Hematopoietic multipotent progenitor cell treated with erythropoietin and hydrocortisone succinate and interleukin-3 and kit ligand, for 8 days (in vitro differentiated cells): ENCODE measurements at places on chromosomes 5 and 9.

DNA sequence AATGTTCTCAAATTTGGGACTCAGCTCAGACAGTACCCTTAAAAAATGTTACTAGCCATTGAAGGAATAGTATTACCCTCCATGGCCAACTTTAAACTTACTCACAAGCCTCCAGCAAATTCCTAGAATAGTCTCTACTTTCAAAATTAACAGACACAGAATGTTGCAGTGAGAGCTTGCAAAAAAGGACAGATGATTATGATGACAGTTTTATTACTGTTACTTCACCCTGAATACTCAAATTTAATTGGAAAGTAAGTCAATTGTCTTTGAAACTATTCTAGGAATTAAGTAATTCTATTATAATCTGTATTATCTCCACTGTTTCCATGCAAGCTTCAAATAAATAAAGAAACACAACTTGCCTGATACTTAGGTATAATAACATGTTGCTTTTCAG, 288.3 kb downstream of the SLF1 start:
- DNase-seq, result no peak

- no peak for DNase-seq
These were observed 49.9 kb downstream of the FGF18 start for GRCh38 chr5:171469326-171469725.

DNA sequence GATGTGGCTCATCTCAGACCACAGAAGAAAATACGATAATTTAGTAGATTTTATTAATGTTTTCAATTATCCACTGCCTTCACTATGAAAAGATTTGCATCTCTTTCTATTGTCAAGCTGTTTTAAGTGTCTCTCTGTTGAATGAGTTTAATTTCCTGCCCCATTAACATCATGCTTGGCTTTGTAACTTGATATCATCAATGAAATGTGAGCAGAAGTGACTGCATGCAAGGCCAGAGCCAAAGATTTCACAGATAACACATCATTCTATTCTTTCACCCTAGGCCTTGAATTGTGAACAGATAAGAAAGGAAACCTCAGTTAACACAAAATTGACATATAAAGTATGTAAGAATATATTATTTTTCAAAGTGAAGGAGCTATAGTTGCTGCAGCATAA, 986.4 kb upstream of the CDH18 start:
- no peak for DNase-seq

- no peak for DNase-seq
These were observed 98.5 kb downstream of the CACNA1B start for GRCh38 chr9:137975936-137976565.

GRCh38 chr5:88029011-88029410, 239.6 kb downstream of the TMEM161B start:
- no peak for DNase-seq

GRCh38 chr5:66415208-66415607, 181.0 kb upstream of the MAST4 start:
- DNase-seq, result peak; percentile 7

DNA sequence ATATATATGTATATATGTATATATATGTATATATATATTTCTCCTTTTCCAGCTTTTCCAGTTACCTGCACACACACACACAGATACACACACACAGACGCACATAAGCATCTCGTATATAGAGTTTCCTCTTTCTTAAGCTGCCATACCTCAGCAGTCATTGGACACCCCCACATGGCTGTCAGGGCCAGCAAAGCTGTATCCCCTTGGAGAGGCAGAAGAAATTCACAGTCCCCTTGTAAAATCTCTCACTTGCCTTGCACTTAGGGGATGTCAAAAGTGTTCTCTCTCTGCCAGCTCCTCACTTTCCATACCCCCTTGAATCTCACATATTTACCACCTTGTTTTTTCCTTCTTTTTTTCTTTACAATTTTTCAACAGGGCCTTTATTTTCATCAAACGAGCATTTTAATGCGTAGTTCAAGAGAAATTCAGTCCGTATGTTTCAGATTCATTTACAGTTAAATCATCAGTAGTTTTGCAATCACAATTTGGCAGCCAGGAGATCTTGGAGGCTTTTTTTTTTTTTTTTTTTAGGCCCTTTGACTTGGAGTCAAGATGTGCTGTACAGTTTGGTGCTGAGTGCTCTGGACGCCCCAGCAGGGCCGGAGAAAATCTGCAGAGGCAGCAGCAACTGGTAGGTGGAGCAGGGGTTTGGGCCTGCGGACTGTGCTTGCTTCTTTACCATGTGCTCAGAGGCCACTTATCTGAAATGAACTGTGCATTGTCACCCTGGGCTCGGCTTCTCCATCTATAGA, 244.9 kb upstream of the KLF4 start:
- DNase-seq, result no peak

- no peak for DNase-seq
These were observed 11.0 kb downstream of the IGFBPL1 start for GRCh38 chr9:38413283-38413682.

GRCh38 chr9:8899511-8899910, 1099.9 kb upstream of the DMAC1 start:
- DNase-seq, result no peak

GRCh38 chr5:123425431-123425830, 2.2 kb upstream of the CEP120 start:
- DNase-seq, result no peak

DNA sequence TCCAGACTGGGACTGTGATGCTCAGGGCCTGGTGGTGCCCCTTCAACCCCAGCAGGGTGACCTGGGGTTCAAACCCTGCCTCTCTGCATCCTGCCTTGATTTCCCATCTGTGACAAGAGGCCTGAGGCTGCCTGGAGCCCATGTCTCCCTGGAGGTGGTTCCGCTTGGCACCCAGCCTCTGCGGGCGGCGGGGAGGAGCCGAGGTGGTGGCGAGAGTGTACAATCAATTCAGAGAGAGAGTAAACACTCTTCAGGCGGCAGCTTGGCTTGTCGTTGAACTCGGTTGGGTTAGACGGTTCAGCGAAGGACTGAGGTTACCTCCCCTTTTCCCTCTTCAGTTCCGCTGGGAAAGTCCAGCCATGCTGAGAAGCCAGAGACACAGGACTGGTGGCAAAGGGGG, 39.3 kb downstream of the NTNG2 start:
- no peak for DNase-seq

DNA sequence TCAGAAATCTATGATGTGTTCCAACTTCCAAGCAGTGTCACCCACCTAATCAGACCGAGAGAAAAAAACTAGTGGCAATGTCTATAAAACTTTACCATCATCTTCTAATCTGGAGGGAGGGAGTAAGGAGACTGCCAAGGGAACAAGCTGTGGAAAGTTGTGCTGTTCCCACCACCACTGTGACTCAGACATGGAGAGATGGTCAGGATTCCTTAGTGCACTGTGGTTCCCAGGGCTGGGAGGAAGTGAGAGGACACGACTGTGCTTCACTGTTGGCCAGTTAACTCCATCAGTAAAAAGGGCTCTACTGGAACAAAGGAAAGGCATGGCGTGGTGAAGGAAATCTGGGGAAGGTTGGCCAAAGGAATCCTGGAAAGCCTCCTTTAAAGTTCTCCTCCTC, 18.8 kb downstream of the TICAM2 start:
- DNase-seq, result no peak

- DNase-seq, result no peak
These were observed 145.0 kb upstream of the TNC start for GRCh38 chr9:115262952-115263351.

- DNase-seq, result no peak
These were observed 85.1 kb downstream of the MED27 start for GRCh38 chr9:131994364-131995125.

GRCh38 chr9:1100945-1101344, 50.8 kb downstream of the DMRT2 start:
- DNase-seq, result no peak

DNA sequence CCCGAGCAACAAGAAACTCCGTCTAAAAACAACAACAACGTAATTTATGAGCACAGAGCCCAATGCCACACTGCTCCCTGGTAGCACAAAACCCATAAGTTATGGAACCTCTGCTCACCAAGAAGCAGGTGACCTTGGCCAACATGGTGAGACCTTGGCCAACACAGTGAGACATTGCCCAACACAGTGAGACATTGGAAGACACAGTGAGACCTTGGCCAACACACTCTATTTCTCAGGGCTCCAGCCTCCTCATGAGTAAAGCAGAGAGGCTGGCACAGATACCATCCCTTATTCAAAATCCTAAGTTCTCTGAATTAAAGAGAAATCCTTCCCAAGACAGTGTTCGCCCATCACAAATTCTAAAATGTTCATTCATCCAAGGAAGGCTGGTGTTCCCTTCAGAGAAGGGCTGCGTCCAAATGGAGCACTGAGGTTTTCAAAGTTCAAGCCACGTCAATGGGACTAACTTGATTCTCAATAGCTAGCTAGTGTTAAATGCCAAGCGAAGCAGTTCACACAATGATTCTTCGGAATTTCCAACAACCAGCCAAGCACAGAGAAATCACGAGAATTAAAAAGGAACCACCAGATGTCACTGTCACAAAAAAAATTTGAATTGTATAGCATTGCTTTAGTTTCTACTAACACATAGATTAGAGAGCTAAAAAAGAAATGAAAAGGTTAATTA, 29.5 kb downstream of the TTC39B start:
- peak; percentile 60 for DNase-seq

- DNase-seq, result peak; percentile 84
These were observed 204.3 kb downstream of the PIK3R1 start for GRCh38 chr5:68419637-68420452.

DNA sequence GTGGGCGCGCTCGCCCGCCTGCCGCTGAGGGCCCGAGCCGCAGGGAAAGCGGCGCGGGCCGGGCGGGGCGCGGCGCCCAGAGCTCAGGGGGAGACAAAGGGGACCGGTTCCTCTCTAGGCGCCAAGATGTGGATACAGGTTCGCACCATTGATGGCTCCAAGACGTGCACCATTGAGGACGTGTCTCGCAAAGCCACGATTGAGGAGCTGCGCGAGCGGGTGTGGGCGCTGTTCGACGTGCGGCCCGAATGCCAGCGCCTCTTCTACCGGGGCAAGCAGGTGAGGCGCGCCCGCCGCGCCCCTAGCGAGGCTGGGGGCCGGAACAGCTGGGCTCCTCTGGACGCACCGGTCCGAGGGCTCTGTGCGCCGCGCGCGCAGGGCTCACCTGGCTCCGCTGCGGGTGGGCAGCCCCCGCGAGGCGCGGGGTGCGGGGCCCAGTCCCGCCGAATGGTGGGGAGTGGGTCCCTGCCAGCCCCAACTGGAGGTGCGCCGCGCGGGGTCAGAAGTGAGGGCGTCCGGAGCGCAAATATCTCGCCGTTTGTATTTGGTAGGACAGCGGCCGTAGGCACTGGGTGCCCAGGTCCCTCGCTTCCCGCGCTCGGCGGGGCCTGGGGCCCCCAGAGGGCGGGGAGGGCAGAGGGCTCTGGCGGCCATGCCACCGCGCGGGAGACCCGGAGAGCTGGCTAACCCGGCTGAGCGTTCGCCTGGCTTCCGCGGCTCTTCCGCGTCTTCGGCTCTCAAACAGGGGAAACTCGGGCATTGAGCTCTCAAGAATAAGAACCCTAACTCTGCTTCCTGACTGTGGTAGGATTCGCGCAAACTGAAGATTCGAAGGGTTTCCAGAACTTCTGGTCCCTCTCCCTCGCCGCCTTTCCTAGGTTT, 607 bp downstream of the UHRF2 start:
- DNase-seq, result peak; percentile 30

DNA sequence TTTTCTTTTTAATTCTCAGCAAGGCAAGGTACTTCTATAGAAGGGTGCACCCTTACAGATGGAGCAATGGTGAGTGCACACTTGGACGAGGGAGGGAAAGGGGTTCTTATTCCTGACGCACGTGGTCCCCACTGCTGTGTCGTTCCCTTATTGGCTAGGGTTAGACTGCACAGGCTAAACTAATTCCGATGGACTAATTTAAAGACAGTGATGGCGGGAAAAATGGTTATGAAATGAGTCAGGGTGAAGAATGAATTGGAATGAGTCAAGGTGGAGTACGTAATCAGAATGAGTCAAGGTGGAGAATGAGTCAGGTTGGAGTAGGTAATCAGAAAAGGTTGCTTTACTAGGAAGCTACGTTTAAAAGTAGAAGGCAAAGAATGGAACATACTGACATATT, 2.1 kb upstream of the HMGCS1 start:
- DNase-seq, result no peak

DNA sequence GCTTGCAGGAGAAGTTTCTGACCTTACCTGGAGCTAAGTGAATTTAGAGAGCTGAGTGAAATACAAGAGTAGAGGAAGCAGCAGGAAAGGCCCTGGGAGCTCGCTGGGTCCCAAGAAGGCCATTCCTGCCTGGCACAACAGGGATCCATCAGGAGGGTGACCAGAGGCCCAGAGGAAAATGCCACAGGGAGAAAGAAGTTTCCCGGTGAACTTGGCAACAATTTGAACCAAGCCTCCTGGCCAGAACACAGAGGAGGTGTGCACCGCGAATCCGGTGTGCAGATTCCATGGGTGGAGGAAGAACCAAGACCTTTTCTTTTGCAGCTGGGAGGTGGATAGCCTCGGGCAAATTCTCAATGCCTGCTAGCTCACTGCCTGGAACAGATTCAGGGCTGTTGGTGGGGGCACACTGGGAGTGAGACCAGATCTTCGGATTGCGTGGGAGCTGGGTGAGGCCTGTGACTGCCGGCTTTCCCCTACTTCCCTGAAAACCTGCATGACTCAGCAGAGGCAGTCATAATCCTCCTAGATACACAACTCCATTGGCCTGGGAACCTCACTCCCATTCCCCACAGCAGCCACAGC, 1850.9 kb upstream of the NUDT12 start:
- DNase-seq, result no peak

DNA sequence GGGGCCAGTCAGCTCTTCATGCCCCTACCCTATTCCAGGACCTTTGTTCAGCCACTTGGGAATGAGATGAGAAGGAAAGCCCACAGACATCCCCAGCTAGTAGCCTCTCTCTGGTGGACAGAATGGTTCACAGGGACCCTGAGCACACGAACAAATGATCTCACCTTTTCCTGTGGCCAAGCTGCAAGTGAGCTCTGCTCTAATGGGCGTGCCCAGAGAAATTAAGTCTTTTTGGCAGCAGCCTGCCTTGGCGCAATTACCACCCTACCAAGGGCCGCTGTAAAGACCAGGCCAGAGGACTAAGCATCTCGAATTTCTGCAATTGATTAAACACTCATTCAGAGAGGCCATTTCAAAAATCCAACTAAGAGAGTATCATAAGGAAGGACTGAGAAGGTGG, 56.0 kb downstream of the WHRN start:
- DNase-seq, result no peak

DNA sequence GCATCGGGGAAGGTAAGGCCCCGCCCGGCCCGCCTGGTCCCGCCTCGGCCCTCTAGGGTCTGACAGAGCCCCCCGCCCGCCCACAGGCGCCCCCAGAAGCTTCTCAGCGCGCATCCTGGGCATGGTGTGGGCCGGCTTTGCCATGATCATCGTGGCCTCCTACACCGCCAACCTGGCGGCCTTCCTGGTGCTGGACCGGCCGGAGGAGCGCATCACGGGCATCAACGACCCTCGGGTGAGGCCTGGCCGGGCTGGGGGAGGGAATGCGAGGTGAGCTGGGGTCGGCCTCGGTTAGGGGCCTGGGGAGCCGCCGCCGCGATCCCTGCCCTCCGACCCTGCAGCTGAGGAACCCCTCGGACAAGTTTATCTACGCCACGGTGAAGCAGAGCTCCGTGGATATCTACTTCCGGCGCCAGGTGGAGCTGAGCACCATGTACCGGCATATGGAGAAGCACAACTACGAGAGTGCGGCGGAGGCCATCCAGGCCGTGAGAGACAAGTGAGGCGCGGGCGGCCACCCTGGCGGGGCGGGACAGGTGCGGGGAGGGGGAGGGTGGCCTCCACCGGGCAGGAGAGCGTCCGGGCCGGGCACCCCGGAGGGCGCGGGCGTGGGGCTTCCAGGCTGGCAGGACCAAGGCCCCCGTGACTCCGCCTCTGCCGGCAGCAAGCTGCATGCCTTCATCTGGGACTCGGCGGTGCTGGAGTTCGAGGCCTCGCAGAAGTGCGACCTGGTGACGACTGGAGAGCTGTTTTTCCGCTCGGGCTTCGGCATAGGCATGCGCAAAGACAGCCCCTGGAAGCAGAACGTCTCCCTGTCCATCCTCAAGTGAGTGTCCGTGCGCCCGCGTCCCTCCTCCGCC, 7.1 kb downstream of the LRRC26 start:
- peak; percentile 30 for DNase-seq
